ENCODE measurements at places on chromosomes 5 and 9.

- DNase-seq: no peak
Observed at GRCh38 chr5:3155717-3156116, 404.2 kb upstream of the IRX2 start.

- DNase-seq: no peak
Observed at GRCh38 chr9:75152416-75152815, 64.1 kb downstream of the OSTF1 start.

- DNase-seq: no peak
Observed at GRCh38 chr9:35605351-35606137, 482 bp downstream of the TESK1 start.

DNA sequence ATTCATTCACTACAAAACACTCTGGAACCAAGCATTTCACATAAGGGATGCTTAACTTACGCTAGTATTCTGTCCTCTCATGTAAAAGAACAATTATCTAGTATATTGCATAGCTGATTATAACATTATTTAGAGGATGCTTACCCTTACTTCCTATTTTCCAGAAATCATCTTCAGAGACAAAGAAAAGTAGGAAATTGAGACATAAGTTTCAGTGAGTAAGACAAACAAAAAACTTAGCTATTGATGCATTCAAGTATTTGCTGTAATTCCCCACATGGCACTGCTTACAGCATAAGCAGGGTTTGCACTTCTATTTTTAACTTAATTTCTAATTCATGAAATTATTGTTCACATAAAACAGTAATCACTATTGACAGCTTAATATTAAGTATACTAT is 104.8 kb upstream of the SREK1 start:
- DNase-seq: no peak

- no peak for DNase-seq
Observed at GRCh38 chr5:472076-472655, 29.2 kb downstream of the EXOC3 start.

DNA sequence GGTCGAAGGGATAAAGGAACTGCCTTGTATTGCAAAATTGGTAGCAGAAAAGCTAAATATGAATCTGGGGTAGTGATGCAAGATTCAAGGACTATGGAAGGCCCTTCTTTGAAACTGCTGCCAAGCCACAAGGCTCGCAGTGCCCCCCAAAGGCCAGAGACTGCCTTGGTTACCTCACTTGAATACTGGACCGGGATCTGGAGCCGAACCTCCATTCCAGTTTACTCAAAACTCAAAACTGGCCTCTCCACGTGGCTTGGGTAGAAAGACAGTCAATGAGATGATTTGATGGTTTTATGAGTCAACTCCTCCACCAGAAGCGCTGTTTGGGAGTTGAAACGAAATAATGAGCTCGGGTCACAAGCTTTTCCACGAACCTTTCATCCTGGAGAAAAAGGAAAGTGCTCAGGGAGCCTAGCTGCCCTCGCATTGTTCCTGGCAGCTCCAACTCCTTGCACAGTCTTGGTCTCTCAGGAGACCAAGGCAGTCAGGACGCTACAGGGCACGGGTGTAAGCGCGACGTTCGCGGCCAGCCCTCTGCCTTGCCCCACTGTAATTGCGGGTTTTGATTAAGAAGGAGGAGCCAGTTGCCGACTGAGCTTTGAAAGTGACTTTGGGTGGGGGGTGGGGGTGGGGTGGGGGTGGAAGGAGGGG is 2.8 kb downstream of the ST8SIA4 start:
- DNase-seq: no peak

DNA sequence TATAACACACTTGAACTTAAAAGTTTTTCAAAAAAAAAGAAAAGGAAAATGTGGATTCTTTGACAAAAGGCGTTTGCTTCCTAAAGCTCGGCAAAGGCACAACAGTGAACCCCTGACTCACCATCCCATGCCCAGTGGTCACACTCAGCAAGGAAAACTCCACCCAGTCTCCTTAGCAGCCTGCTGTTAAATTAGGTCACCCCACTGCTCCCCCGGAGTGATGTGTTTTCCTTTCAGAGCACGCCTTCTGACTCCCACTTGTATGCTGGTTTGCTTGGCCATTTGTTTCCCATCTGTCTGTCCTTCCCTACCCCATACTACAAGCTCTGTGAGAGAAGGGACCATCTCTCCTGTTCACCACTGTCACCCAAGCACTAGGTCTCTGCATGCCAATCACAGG is 23.8 kb downstream of the RETREG1 start:
- DNase-seq: no peak

DNA sequence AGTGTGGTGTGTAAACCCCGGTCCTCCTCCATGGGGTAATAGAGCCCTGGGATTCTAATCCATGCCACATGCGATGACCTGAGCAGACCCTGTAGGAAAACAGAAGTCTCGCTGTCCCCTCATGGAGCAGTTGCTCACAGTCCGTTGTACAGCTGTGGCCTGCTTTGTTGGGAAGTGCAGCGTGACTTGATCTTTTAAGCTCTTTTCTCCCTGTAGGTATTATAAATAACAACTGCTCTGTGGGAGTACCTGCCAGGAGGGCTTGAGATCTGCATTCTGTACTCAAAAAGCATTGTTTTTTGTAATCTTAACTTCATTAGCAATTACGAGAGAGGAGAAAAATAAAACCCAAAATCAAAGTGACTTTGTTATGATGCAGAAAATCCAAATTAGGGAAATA is 17.3 kb downstream of the MEGF10 start:
- no peak for DNase-seq

GRCh38 chr5:138719811-138720210 is 33.4 kb upstream of the CTNNA1 start:
- DNase-seq: no peak

DNA sequence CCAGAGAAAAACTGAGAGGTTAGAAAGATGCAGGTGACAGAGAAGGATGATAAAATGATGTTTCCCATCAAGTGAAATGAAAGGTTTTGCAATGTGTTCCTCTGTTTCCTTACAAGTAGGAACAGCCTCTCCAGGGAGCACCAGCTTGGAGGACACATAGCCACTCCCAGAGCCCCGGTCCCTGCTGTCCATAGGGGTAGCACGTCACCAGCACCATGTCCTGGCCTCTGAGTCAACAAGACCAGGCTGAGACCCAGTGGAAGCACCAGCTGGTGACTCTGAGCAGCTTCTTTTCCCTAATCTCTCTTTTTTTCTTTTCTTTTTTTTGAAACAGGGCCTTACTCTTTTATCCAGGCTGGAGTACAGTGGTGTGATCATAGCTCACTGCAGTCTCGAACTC is 19.4 kb upstream of the HMCN2 start:
- DNase-seq: no peak

DNA sequence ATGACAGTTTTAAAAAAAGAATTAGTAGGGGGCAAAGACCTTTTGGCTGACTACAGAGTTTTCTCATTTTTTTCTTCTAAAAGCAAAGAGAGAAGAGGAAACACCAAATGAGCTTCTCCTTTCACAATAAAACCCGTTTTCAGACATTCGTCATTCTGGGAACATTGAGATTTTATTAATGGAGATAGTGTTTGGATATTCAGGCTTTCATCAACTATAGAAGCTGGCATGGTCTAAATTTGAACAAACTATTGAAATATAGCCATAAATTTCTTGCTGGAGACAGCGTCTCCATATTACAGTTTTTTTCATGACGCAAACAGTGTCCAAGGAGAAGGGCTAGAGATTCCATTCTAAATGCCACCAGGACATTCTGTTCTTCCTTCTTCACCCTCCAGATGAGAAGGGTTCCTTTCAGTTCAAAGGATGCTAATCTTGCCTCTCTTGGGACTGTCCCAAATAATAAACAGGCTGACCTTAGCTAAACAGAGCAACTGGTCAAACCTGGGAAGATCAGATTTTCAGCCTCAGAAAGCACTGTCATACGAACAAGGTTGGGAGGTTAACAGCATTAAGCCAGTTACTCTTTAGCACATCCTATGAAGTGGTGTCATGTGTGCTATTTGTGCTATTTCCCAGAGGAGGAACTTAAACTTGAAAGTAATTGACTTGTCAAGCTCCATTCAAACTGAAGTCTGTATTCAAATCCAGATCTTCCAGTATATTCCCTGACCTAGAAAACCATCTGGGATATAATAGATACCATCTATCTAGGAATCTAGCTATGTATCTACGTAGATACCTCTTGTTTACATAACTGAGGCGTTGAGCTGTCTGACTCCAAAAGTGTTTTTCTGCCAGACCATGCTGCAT is 125.6 kb downstream of the LPAR1 start:
- DNase-seq: no peak

DNA sequence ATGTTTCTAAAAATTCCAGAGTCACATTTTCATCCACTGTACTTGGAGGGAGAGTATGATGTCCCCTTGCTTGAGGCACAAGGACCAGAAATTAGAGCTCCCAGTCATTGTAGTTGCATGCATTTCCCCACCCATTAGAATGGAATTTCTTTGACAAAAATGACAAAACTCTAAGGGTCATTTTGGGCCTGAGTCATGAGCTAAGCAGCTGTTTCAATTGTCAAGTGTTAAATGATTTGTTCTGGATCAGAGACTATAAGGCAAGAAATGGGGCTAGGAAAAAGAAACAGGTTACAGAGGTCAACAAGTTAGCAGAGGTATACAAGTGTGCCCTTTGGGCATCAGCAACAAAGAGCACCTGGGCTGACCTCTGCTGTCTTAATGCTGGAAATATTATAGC is 131.2 kb upstream of the IQGAP2 start:
- DNase-seq: no peak

- no peak for DNase-seq
Observed at GRCh38 chr9:68533678-68534077, 7.0 kb downstream of the TMEM252 start.

DNA sequence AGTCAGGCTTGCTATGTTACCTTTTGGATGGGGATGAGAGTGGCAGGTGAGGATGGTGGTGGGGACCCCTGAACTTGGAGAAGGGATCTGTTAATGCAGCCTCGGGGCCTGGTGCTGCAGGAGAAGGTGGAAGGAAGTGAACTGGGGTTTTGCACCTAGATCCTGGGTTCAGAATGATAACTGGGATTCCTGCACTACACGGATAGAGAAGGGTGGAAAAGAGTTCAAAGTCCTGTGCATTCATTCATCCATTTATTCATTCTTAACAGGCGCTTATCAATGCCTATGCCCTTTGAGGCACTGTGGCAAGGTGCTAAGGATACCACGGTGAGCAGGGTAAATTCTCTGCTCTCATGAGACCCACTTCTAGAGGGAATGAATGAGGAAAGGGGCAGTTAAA is 41.7 kb upstream of the TJP2 start:
- no peak for DNase-seq

- no peak for DNase-seq
Observed at GRCh38 chr9:83628540-83628939, 5.6 kb downstream of the IDNK start.

GRCh38 chr9:17589771-17590170 is 10.9 kb downstream of the SH3GL2 start:
- DNase-seq: no peak

DNA sequence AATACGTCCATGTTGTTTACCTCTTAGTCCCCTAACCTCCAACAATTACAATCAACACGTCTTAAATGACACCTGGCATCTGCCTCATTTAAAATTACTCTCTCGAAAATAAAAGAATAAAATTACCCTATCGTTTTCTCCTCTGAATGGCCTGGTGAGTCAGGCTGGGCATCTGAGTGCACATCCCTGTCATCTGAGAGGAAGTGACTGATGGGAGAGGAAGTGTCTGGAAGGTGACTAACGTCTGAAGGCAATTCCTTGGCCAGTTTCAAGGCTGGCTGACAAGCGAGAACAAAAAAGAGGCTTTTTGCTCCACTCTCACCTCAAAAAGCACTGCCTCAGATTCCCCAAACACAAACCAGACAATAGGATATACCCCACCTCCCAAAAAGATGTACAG is 57.7 kb downstream of the MAPKAP1 start:
- no peak for DNase-seq

DNA sequence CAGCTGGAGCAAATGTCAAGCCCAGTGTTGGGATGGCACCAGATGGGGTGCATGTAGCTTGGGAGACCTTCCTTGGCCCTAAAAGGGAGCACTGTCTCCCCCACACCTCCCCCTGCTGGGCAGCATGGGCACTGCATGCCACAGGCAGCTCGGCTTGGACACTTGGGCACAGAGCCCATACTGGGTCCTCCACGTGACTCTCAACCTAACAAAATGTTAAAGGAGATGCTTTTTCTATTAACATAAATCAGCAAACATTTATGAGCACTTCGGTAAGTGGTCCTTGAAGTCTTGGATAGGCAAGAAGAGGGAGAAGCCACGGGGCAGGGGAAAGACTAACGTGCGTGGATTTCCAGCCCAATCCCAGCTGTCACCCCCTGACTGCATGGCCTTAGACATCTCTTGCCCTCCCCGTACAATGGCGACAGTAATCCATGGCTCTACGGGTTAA is 23.9 kb upstream of the MAPK9 start:
- peak; percentile 62 for DNase-seq

- DNase-seq: no peak
Observed at GRCh38 chr5:136615251-136616119, 250.1 kb upstream of the TRPC7 start.

GRCh38 chr9:96779089-96779488 is 1.2 kb upstream of the ZNF510 start:
- no peak for DNase-seq

DNA sequence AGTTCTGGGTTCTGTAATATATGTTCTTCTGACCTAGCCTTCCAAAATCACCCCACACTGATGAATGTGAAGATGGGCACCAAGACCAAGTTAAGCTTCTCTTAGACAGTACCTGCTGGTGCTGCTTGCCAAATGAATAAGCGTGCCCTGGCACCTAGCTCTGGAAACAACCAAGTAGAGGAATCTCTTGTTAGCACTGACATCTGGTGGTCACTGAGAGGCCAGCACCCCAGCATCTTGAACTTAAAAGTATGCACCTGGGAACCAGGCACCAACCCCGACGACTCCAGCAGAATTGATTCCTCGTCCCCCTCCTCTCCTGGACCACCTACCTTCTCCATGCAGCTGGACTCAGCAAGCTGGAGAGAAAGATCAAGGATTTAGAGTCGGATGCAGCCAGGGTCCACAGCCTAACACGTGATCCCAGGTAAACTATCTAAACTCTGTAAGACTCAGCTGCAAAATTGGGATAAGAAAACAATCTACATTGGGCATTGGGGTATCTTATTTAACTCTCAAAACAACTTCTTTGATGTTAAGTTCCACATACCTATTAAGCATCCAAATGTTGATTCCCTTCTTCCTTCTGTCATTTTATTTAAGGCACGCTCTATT is 89.8 kb downstream of the SLC1A3 start:
- DNase-seq: no peak

- DNase-seq: no peak
Observed at GRCh38 chr5:43514471-43514815, 505 bp downstream of the C5orf34 start.

- DNase-seq: no peak
Observed at GRCh38 chr5:34820593-34820992, 18.4 kb upstream of the TTC23L start.

GRCh38 chr9:122058709-122059108 is 34.4 kb downstream of the TTLL11 start:
- no peak for DNase-seq

Data from stimulated activated CD4-positive, alpha-beta T cell treated with anti-CD3 and anti-CD28 coated beads, TNF-alpha, amount 100 ng/mL, for 4 hours (primary cell).